ENCODE measurements at places on chromosomes 1 and 21.

DNA sequence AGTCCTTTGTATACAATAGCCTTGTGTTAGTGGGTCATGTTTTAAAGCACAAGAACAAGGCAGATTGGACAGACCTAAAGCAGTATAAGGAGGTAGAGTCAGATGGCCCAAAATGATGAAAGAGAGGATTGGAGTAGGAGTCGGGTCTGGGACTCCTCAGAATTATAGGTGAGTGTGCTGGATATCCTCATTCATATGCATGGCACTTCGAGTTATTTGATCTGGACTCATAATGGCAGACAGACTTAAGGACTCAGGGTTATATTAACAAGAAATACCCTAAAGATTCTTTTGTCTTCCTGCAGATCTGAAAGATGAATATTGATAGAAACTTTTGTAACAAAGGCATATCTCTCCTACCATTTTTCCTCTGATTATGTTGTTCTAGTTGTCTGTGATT, 92.7 kb downstream of the GABPA start:
- no peak for DNase-seq

DNA sequence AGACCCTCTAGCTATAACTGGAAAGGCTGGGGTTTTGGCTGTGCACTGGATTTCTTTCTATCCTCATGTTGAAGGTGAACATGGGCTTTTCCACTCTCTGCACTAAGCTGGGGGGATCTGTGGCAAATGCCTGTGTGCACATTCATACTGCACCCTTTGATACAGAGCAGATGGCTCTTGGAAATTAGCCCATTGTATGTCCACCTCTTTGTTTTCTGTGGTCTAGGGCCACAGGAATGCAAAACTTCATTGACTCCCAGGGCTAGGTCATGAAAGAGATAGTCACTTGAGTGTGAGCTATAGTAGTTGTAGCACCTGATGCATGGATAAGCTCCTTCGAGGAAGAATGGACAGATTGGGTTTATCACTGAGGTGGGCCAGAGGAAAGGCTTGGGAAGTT, 5.7 kb upstream of the OR14A16 start:
- no peak for DNase-seq

GRCh38 chr1:6261615-6261995, 707 bp upstream of the GPR153 start:
- no peak for DNase-seq

DNA sequence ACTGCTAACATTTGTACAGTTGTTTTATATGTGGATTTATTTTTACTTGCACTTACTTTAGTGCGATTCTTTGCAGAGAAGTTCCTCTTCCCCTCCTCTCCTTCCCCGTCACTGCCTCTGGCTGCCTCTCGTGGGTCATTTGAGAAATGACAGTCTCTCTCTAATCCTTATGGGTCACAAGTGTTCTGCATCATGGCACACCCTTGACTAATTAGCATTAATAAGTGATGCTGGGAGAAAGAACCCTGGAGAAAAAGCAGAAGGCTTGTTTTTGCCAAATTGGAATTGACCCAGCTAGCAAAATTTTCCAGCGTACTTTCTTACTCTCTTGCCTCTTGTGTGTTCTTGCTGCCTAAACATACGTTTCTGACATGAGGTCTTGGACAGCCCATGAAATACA, 301.2 kb downstream of the DUSP10 start:
- peak; percentile 24 for DNase-seq

GRCh38 chr1:20068722-20069121, 1.3 kb upstream of the PLA2G5 start:
- no peak for DNase-seq

- DNase-seq, result no peak
These were observed 61.1 kb upstream of the FBXO28 start for GRCh38 chr1:224052772-224053171.

DNA sequence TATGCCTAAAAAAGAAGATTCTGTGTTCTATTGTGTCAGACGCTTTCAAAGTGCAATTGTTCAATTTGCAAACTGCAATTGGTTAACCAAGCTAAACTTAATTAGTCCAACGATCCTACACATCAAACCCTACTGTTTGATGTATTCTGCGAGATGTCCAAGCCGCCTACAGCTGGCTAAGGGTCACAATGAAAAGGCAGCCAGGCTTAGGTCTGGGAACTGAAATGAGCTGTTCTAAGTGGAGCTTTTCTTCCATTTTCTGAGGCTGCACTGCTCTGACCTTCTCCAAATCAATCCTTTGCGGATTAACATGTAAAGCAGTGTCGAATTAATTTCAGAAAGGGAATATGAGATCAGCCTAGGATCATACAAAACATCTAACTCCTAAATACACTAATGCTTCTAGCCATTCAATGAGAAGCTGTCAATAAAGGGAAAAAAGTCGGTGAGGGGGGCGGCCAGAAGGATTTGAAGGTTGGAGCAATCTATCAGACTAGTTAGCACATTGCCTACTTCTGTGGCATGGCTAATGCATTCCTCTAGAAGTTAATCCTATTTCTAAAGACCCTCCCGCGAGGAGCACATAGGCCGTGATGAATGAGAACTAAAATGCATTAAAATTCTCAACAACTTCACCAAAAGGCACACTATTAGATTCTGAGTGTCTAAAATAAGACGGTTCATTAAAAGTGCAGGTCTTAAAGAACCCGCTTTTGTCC, 119.0 kb downstream of the SIM2 start:
- peak; percentile 46 for DNase-seq

GRCh38 chr1:220767312-220768125, 19.2 kb upstream of the MTARC1 start:
- no peak for DNase-seq

DNA sequence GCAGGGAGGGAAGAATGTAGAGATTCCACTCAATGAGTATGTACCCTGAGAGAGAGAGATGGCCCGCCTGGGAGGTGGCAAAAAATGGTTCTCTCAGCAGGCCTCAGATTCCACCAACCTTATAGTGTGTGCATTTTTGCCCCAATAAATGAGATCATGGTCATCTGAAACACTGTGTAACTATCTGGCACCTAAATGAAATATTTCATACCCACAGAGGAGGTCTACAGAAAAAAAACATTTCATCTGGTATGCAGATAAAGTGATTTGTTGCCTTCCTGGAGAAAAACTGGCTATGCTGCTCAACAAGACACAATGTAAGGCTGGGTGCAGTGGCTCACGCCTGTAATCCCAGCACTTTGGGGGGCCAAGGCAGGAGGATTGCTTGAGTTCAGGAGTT, 4.9 kb downstream of the TMCO2 start:
- DNase-seq, result no peak

DNA sequence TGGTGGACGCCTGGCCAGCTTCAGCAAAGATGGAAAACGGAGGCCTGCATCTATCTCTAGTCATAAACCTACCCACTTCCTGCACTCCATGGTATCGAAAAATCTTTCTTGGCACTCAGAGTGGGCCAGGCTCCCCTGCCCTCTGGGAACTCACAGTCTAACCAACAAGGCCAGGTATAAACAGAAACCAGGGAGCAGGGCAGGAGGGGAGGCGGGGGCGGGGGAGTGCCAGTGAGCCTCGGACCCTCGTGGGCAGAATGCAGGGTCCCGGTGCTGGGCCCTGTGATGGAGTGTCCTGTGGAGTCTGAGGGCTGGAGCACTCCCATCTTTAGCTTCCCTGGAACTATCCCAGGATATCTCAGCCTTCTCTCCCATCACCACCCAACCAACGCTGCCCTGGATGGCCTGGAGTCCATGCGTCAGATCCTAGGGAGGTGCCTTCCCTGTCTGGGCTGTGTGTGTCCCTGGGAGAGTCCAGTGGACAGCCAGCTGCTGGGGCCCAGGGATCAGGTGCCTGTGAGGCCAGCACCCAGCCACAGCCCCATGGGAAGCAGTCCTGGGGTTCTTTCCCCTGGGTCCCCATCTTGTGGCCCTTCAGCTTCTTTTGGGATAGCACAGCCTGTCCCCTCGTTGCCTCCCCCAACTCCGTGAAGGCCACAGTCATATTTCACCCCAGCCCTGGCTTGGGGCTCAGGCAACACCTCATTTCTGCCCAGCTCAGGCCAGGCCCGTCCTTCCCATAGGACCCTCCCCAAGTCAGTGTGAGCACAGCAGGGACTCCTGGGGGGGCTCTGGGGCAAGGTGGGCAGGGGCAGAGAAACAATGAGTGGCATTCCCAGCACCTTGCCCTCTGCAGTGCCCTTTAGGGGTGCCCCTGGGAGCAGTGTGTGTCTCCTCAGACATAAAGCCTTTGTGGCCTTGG, 1.1 kb upstream of the EPS8L3 start:
- DNase-seq, result no peak

GRCh38 chr1:231736464-231736863, 109.9 kb downstream of the DISC1 start:
- DNase-seq, result no peak

- no peak for DNase-seq
These were observed 50.6 kb downstream of the NRIP1 start for GRCh38 chr21:15014221-15014620.

- DNase-seq, result no peak
These were observed 92.0 kb downstream of the MAST2 start for GRCh38 chr1:45895406-45895805.

GRCh38 chr21:17446737-17447136, 66.1 kb upstream of the CXADR start:
- DNase-seq, result no peak

DNA sequence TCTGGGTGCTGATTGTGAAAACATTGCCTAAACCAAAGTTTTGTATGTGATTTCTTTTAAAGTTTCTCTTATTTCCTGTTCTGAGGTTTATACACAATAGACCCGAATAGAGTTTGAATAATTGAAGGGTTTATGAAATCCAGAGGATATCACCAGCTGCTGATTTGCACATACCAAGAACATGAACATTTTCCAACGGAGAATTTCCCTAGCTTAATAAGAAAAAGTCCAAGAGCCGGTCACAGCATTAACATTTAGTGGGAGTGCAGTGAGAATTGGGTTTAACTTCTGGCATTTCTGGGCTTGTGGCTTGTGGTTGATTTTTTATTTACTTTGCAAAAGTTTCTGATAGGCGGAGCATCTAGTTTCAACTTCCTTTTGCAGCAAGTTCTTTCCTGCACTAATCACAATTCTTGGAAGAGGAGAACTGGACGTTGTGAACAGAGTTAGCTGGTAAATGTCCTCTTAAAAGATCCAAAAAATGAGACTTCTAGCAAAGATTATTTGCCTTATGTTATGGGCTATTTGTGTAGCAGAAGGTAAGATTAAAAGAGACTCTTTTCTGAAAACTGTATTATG, at the start of gene CFH:
TSS of gene CFH (plus strand) at position 407 of the 579 bp plus-strand sequence. CDS start at position 482, 75 bp downstream.
- DNase-seq, result no peak

GRCh38 chr1:61399199-61399598, 316.8 kb downstream of the NFIA start:
- no peak for DNase-seq

GRCh38 chr1:205670150-205670446, 10.2 kb downstream of the SLC45A3 start:
- peak; percentile 39 for DNase-seq

GRCh38 chr21:33152732-33153130, 77.0 kb upstream of the IFNAR2 start:
- DNase-seq, result no peak

- DNase-seq, result no peak
These were observed 7.7 kb downstream of the LRRC71 start for GRCh38 chr1:156928043-156928602.

DNA sequence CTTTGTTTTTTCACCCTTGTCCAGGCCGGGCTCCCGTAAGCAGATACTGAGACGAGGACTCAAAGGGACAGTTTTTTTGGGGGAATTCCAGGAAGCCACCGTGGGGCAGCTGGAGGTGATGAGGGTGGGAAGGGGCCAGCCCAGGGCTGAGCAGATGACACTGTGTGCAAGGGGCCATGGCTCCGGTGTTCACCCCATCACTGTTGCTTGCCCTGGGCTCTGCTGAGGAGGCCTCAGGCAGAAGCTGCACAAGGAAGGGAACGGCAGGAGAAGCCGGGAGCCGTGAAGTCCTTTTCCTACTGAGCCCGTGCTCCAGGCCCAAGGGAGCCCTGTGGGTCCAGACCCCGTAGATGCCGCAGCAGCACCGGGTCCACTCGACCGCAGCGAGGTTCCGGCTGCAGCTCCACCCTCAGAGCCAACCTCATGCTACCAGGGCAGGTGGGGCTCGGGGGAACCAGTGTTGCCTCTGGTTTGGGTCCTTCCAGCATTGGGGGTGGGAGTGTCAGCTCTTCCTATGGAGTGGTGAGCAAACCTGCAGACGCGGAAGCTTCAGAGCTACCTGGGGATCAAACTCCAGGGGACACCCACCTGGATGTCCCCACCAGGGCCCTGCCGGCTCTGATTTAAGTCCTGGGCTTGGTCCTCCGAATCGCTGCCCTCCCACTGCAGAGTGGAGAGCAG, 4.3 kb upstream of the CALML6 start:
- no peak for DNase-seq

DNA sequence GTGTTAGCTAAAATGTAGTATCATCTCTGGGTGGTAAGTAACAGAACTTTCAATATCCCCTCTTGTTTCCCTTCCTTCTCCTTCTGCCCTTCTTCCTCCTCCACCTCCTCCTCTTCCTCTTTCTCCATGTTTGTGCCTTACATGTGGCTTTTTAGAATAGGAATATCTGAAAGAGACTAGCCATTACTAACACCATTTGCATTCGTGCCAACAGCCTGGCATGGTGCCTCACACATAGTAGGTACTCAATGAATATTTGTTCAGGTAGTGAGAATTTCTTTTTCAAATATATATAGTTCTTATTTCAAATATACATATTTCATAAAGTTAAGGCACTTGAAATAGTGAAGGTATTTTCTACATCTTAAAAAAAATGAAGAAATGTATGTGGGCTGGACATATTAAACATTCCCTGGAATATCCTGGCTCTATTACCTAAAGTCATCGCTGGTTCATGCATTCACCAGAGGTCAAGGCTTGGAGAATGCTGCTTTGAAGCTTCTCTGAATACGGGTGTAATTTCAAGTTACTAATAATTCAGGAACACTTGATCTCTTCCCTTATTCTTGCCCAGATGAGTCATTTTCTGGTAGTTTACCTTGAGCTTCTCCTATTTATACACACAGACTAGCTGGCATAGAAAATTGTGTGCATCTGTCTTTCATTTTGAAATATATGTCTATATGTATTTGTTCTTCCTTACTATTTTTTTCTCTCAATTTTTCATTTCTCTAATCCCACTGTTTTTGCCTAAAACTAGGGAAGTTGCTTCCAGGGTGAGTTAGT, 319.4 kb downstream of the TGFB2 start:
- no peak for DNase-seq

GRCh38 chr1:238961790-238962189, 424.6 kb upstream of the CHRM3 start:
- no peak for DNase-seq

- no peak for DNase-seq
These were observed 67.1 kb downstream of the CD58 start for GRCh38 chr1:116503546-116504307.
